Renal pelvis (tissue), 12 donors: ENCODE measurements at places on chromosomes 1 and 21. TPM values are rescaled to one million over a fixed set of nuclear protein-coding genes. Genes with fewer than 3 reads are reported as not detected.

- no peak for DNase-seq
Measured at GRCh38 chr1:194866153-194866552, 1679.7 kb upstream of the B3GALT2 start.

TRIM67 gene
- polyA plus RNA-seq = 0.11 TPM

SELE gene
- 0.42 TPM for polyA plus RNA-seq

TNFRSF8 gene
- 0.58 TPM for polyA plus RNA-seq
